ENCODE measurements at places on chromosomes 2 and 18.
A peak's percentile ranks its signal among the peaks of the same experiment; 100 is the strongest.

DNA sequence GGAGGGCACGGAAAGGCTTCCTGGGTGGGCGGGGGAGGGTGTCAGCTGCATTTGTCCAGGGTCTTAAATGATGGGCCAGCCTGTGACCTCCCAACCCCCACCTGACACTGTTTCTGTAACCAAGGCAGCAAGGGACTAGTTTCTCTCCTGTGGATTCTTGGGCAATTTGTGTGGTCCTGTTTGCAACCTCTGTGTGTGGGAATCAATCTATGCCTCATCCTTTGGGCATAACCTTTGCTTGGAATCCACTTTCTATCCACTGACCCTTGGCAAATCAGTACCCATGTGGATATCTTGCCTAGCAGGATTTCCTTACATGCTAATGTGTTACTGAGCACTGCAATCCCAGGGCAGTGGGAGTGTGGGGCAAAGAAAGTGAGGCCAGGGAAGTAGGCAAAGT is 54.1 kb downstream of the GPR39 start:
- H3K4me1 ChIP-seq = no peaks in the 10 kb centered on the region
- no peak overlapping the region for H3K27ac ChIP-seq
- no peaks in the 10 kb centered on the region for H3K36me3 ChIP-seq
- H3K4me3 ChIP-seq = no peak overlapping the region

- H3K27me3 ChIP-seq = no peaks in the 10 kb centered on the region
- no peaks in the 10 kb centered on the region for H3K4me1 ChIP-seq
- no peaks in the 10 kb centered on the region for H3K36me3 ChIP-seq
- no peak overlapping the region for H3K4me3 ChIP-seq
- no peak for DNase-seq
Observed at GRCh38 chr2:165182029-165182428, 21.8 kb downstream of the SCN3A start.

DNA sequence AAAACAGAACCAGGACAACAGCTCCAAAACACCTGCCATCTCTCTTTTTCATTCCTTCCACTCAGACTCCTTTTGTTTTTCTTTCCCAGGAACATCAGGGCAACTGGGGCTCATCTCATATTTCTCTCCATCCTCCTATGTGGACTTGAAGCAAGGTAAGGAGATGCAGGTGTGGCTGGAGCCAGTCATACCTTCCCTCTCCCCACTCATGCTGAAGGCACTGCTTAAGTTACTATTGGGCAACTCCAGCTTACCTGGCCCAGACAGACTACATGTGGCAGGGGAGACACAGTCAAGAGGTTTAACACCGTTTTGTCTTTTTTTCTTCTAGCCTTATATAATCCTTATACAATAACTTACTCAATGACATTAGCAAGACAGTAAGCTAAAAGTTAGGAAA is 38.4 kb downstream of the LAMA1 start:
- no peaks in the 10 kb centered on the region for H3K27me3 ChIP-seq
- peaks cover 5% of the 10 kb centered on the region for H3K4me1 ChIP-seq
- no peak overlapping the region for H3K27ac ChIP-seq
- no peaks in the 10 kb centered on the region for H3K36me3 ChIP-seq

DNA sequence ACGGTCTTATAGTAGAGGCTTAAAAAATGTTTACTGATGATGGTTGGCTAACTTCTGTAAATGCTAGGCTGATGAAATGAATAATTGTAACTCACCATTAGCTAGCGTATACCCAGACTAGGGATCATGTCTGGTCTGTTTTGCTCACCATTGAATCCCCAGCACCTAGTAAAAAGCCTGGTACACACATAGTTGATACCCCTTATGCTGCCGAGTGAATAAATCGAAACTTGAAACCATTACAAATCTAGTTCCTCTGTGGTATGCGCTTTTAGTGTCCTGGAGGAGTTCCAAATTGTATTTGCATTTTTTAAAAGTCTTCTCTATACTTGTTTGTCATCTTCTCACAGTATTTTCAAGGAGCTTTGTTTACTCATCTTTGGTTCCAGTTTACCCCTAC is 1.3 kb downstream of the TAF1B start:
- H3K36me3 ChIP-seq = peaks cover 22% of the 10 kb centered on the region
- H3K27ac ChIP-seq = peak overlapping the region; percentile 94
- H3K4me1 ChIP-seq = peaks cover 19% of the 10 kb centered on the region
- H3K27me3 ChIP-seq = no peaks in the 10 kb centered on the region

GRCh38 chr2:201156036-201156435 is 26.9 kb upstream of the CASP10 start:
- no peak for DNase-seq
- peaks cover 96% of the 10 kb centered on the region for H3K36me3 ChIP-seq
- peaks cover 28% of the 10 kb centered on the region for H3K4me1 ChIP-seq
- H3K27me3 ChIP-seq = no peaks in the 10 kb centered on the region
- H3K27ac ChIP-seq = peak overlapping the region; percentile 17

GRCh38 chr2:216110620-216111019 is 1.5 kb downstream of the XRCC5 start:
- DNase-seq = no peak
- H3K4me1 ChIP-seq = peaks cover 15% of the 10 kb centered on the region
- no peak overlapping the region for H3K4me3 ChIP-seq
- H3K36me3 ChIP-seq = no peaks in the 10 kb centered on the region

- DNase-seq = no peak
- no peak overlapping the region for H3K27ac ChIP-seq
- H3K4me1 ChIP-seq = no peaks in the 10 kb centered on the region
- no peaks in the 10 kb centered on the region for H3K36me3 ChIP-seq
Observed at GRCh38 chr18:79010802-79011201, 31.2 kb downstream of the SALL3 start.

- no peak overlapping the region for H3K27ac ChIP-seq
- no peaks in the 10 kb centered on the region for H3K27me3 ChIP-seq
- no peak overlapping the region for H3K4me3 ChIP-seq
- DNase-seq = no peak
- no peaks in the 10 kb centered on the region for H3K36me3 ChIP-seq
- H3K4me1 ChIP-seq = no peaks in the 10 kb centered on the region
Observed at GRCh38 chr2:24404491-24404921, 44.2 kb upstream of the ITSN2 start.

GRCh38 chr2:75667884-75668283 is 21.3 kb downstream of the MRPL19 start:
- no peaks in the 10 kb centered on the region for H3K4me1 ChIP-seq
- no peaks in the 10 kb centered on the region for H3K27me3 ChIP-seq
- H3K4me3 ChIP-seq = no peak overlapping the region
- H3K36me3 ChIP-seq = peaks cover 3% of the 10 kb centered on the region
- H3K27ac ChIP-seq = no peak overlapping the region

- H3K4me1 ChIP-seq = peaks cover 7% of the 10 kb centered on the region
- H3K27ac ChIP-seq = no peak overlapping the region
- no peak overlapping the region for H3K4me3 ChIP-seq
- no peak for DNase-seq
- H3K36me3 ChIP-seq = no peaks in the 10 kb centered on the region
Observed at GRCh38 chr2:96118698-96119388, 2.5 kb upstream of the ADRA2B start.

- no peaks in the 10 kb centered on the region for H3K36me3 ChIP-seq
- peaks cover 5% of the 10 kb centered on the region for H3K4me1 ChIP-seq
- H3K4me3 ChIP-seq = no peak overlapping the region
- no peak for DNase-seq
Observed at GRCh38 chr2:65500310-65501040, 68.1 kb upstream of the SPRED2 start.

DNA sequence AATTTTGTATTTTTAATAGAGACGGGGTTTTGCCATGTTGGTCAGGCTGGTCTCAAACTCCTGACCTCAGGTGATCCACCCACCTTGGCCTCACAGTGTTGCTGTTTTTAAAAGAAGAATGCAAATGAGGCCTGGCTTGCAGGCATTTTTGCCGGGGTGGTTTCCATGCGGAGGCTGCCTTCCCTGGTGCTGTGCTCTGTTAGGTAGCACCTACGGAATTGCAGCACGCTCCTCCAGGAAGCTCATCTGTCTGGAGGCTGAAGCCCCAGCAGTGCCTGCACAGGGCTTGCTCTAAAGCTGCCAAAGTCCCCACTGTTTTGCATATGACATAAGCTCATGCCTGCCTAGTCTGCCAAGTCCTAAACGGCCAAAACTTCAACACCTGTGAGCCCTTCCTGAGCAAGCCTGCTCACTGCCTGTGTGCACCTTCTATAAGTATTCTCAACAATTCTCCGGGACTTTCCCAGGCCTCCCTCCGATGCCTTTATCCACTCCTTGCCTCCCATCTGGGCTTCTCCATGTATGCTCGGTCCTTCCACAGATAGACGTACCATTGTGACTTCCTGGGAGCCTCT is 551.3 kb upstream of the RAB6C start:
- no peaks in the 10 kb centered on the region for H3K27me3 ChIP-seq
- H3K4me1 ChIP-seq = peaks cover 38% of the 10 kb centered on the region
- H3K4me3 ChIP-seq = no peak overlapping the region
- H3K27ac ChIP-seq = no peak overlapping the region

GRCh38 chr18:77168811-77169311 is 36.3 kb upstream of the MBP start:
- no peaks in the 10 kb centered on the region for H3K27me3 ChIP-seq
- no peak for DNase-seq
- no peak overlapping the region for H3K27ac ChIP-seq
- no peaks in the 10 kb centered on the region for H3K36me3 ChIP-seq

DNA sequence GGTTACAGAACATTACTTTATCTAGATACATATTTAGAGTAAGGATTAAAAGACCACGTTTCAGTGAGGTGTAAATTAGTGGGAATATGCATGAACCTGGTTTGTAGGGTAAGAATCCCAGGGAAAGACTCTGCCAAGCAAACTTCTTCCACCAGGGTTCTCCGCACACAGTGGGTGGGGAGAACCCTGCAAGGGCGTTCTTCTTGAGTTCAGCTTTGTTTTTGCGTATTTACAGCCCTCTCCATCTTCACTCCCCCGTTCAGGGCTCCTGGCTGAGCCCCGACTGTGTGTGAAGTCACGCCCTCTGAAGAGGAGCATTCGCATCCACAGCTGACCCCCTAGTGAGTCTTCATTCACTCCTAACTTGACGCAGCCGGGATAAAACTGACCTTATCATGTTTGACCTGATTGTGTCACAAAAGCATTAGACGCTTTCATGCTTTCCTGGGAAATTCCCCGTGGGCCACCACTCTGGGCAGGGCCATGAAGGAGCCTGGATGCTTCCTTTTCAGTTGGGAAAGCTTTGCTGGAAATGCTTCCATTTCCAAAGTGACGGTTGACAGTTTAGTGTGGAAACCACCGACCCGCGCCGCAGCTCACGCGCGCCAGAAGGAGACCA is 1.0 kb downstream of the ALKAL2 start:
- no peak for DNase-seq
- H3K27ac ChIP-seq = no peak overlapping the region
- H3K4me1 ChIP-seq = peaks cover 36% of the 10 kb centered on the region
- H3K4me3 ChIP-seq = peak overlapping the region; percentile 72

DNA sequence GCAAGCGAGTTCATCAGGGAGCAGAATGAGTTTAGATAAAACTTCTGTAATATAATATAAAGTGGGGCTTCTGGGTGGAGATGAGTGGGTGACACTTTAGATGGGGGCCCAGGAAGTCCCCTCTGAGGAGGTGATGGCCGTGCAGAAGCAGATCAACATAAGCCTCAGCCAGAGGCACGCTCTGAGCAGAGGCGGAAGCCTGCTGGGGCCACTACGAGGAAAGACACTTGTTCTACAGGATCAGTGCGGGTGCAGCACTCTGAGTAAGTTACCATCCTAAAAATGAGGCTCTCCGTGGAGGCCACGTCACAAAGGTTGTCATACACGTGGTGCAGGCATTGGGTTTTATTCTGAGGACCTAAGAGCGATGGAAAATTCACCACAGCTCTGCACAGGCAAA is 22.3 kb downstream of the TMEM18 start:
- H3K4me3 ChIP-seq = no peak overlapping the region
- H3K27me3 ChIP-seq = peaks cover 29% of the 10 kb centered on the region
- H3K4me1 ChIP-seq = no peaks in the 10 kb centered on the region
- no peak for DNase-seq
- H3K27ac ChIP-seq = no peak overlapping the region
- H3K36me3 ChIP-seq = no peaks in the 10 kb centered on the region

DNA sequence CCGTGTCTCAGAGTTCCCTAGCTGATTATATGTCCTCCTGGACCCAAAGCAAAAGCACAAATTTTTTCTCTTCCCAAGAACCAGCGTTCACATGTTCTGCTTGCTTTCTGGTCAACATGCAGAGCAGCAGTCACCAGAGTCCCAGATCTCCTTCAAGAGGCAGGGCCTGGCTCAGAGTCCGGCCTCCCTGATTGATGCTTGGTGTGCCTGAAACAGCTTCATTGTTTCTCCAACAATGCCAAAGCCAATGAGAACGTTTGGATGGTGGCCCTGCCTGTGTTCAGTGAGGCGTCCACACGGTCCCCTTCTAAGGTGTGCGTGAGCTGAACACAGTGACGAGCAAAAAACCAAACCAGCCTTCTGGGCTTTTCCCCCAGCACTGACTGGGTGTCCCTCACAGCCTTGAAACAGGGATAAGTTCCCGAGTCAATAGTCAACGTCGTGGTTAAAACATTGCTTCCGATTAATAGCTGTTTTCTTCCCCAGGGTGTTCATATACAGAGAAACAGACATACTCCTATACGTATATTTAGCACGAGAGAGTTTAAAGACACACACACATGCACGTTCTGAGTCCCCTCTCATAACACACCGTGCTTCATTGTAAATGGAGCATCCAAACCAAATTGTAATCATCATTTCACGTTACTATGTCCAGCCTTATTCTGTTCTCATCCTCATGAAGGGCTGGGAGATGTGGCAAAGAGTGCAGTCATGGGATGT is 19.3 kb upstream of the POU3F3 start:
- H3K27ac ChIP-seq = no peak overlapping the region
- DNase-seq = no peak
- no peak overlapping the region for H3K4me3 ChIP-seq
- no peaks in the 10 kb centered on the region for H3K36me3 ChIP-seq
- no peaks in the 10 kb centered on the region for H3K27me3 ChIP-seq

DNA sequence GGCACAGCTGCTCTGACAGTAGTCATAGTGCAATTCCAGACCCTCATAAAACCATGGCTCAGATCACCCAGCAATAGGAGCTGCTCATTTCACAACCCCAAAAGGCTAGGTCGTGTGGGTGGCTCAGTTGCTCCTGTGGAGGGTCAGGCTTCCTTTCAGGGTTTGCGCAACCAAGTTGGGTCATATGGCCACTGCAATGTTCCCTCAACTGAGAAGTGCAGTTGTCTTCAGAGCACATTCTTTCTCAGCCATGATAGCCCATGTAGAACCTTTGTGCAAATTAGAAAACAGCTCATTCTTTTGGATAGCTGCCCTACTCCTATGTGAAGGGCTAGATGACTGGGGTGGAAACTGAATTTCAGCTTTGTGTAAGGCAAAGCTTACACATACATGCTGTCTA is 3.2 kb downstream of the SERPINB13 start:
- no peaks in the 10 kb centered on the region for H3K27me3 ChIP-seq
- no peak overlapping the region for H3K4me3 ChIP-seq
- H3K4me1 ChIP-seq = peaks cover 8% of the 10 kb centered on the region
- no peak for DNase-seq

DNA sequence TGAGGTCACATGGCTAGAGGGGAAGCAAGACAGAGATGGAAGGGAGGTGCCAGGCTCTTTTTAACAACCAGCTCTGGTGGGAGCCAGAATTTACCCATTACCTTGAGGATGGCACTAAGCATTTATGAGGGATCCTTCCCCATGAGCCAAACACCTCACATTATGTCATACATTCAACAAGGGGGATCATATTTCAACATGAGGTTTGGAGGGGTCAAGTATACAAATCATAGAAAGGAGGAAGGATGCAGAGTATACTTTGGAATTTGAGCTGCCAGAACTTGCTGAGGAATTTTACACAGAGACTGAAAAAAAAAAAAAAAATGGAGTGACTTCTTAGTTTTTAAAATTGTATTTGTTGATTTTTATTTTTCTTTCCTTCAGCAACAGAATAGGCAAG is 891.4 kb downstream of the CCDC85A start:
- H3K4me1 ChIP-seq = no peaks in the 10 kb centered on the region
- no peak overlapping the region for H3K27ac ChIP-seq
- no peaks in the 10 kb centered on the region for H3K27me3 ChIP-seq
- no peak for DNase-seq
- H3K36me3 ChIP-seq = no peaks in the 10 kb centered on the region
